Pancreas (tissue), 10 donors: ENCODE measurements at places on chromosomes 12 and 14.

DNA sequence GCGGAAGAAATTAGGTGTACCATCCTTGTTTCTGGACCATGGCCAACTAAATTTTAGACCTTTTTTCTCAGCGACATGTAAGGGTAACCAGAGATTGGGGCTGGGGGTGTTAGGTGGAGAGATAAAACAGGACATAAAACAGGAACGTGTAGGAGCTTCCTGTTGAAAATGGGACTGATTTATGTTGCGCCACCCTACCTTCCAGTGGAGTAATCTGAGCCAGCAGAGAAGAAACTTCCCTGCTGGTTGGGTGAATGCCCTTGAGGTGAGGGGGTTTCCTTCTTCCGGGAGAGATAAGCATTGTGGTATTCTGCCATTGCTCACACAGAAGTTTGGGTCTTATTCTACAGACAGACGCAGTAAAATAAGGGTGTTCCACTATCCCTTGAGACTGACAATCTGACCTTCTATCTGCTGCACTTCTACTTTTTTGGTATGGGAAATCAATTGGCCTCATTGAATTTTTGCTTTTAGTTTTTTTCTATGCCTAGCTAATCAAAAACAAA lies 417.6 kb downstream of the PCNX1 start:
- H3K4me1 ChIP-seq = peaks cover 14% of the 10 kb centered on the region
- no peaks in the 10 kb centered on the region for H3K27me3 ChIP-seq
- H3K27ac ChIP-seq = no peak overlapping the region
- DNase-seq = no peak
- no peak overlapping the region for H3K4me3 ChIP-seq

DNA sequence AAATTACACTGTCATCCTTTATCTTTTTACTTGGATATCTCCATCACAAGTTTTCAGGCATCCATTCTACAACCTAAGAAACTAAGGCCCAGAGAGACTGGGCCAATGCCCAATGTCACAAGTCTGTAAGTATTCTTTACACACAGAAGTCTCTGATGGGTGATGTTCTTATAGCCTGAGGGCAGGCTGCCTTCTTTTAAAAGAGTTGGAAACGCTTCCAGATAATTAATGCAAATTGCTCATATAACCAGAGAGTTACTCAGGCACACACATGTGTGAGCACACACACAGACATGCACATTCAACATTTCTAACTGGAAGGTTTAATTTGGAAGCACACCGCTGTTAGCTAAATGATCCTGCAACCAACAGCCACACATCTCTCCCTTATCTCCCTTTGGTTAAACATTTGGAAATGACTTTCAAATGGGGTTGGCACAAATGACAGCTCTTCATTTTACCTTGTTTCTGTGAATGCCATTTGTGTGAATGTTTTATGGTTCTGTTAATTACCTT lies 160.8 kb upstream of the TMPO start:
- H3K27ac ChIP-seq = no peak overlapping the region
- H3K36me3 ChIP-seq = no peaks in the 10 kb centered on the region
- no peak overlapping the region for H3K4me3 ChIP-seq
- H3K27me3 ChIP-seq = no peaks in the 10 kb centered on the region
- H3K4me1 ChIP-seq = no peaks in the 10 kb centered on the region

- H3K4me3 ChIP-seq = no peak overlapping the region
- no peak for DNase-seq
- H3K27me3 ChIP-seq = no peaks in the 10 kb centered on the region
- H3K27ac ChIP-seq = no peak overlapping the region
These were observed 58.9 kb downstream of the MOK start for GRCh38 chr14:102246071-102246470.

- H3K4me3 ChIP-seq = no peak overlapping the region
- no peaks in the 10 kb centered on the region for H3K27me3 ChIP-seq
- H3K4me1 ChIP-seq = no peaks in the 10 kb centered on the region
These were observed 659.5 kb downstream of the TMEM121 start for GRCh38 chr14:106185837-106186233.

DNA sequence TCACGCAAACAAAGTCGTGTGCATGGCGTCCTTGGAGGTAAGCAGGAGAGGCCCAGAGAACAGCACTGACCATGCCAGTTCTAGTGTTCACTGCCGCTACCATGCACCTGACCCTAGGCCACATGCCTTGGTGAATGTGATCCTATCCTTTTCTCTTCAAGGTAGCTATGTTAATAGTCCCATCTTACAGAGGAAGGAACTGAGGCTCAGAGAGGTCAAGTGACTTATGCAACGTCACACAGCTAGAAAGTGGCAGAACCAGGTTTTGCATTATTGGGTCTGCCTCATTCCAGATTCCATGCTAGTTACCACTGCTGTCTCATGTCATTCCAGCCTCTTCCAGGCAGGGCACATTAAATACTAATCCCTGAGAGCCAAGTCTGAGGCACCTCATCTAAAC lies 85.2 kb downstream of the FOXN4 start:
- no peak overlapping the region for H3K27ac ChIP-seq
- no peaks in the 10 kb centered on the region for H3K4me1 ChIP-seq
- H3K36me3 ChIP-seq = no peaks in the 10 kb centered on the region
- DNase-seq = no peak
- H3K4me3 ChIP-seq = no peak overlapping the region

DNA sequence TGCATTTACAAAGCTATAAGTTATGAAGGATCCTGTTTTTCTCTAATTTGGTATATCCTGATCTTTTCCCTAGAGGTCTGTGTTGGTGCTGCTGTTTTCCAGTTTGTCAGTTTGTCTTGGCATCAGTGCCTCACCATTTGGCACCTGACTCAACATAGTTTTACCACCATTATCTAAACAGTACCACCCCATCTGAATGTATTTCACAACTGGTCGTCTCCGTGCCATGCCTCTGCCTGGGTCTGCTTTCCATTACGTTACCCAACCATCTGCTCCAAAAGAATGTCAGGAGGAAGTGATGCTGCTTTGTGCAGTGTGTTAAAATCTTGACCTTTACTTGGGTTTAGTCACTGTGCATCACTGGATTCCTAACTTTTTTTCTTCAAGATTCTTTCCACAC lies 129.3 kb upstream of the RASSF8 start:
- H3K27me3 ChIP-seq = no peaks in the 10 kb centered on the region
- H3K4me3 ChIP-seq = no peak overlapping the region
- no peaks in the 10 kb centered on the region for H3K4me1 ChIP-seq

- no peak overlapping the region for H3K4me3 ChIP-seq
- no peaks in the 10 kb centered on the region for H3K27me3 ChIP-seq
- DNase-seq = no peak
- no peak overlapping the region for H3K27ac ChIP-seq
- no peaks in the 10 kb centered on the region for H3K36me3 ChIP-seq
These were observed 52.0 kb upstream of the PSMA6 start for GRCh38 chr14:35240231-35240630.
